ENCODE measurements at places on chromosomes 1 and 21.

GRCh38 chr1:119779869-119780356, 11.2 kb upstream of the HMGCS2 start:
- no peak for DNase-seq

DNA sequence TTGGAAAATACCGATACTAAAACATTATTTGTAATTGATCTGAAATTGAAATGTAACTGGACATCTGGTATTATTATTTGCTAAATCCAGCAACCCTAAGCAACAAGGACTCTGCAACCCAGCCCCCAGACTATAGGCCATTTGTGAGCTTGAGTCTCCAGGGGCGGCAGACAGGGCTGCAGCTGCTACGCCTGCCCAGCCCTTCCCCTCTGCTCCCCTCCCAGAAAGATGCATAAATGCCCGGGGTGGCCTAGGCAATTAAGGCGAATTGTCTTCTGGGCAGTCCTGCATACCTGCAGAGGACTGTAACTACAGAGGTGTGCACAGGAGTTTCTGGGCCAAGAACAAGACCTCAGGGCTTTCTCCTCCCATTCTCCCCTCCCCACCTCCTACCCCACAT, 41.2 kb upstream of the LBR start:
- DNase-seq, result no peak

DNA sequence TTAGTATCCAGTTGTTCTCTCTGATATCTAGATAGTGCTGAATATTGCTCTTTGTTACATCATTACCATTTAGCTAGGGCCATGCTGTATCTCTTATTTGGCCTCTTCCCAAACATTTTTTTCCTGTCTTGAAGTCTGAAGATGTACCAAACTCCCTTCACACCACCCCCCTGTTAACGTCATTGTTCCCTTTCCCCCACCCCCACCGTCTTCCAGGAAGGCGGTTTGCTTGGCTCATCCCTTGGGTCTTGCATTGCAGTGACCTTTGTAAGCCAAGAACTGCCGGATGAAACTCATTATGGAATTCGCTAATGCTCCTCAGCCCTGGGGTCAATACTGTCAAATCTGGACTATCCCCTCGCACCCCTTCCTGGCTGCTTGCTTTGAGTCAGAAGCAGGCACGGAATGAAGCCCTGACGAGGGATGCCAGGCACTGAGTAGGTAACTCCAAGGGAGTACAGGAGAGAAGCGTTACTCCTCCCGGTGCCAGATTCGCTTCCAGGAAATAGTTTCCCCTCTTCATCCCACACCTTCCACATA, 283.1 kb downstream of the TM2D1 start:
- no peak for DNase-seq

DNA sequence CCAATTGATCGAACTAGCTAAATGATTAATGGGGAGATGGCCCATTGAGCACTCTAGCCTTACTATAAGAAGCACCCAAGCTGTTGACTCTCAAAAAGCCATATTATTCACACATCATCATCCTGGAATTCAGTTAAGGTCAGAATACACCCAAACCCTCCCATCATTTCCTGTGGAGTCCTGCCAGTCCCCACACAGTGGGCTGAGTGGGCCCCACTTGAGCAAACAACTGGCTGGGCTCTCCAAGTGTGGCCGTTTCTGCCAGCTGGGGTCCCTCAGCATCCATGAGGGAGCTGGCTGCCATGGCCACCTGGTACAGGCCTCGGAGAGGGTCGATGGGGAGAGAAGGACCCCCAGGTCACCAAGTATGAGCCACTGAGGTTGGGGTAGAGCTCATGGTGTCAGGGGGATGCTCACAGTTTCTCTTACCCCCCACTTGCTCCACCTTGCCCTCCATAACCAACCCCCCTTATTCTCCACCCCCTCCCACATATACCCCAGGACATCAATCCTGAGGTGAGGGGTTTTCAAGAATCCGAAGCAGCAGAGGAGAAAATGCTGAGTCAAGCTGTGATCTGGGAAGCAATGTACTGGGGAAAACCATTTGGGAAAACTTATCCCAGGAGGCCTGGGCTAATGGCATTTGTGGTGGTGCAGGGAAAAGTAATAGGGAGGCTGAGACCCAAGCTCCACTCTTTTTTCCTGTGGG, 60.3 kb downstream of the UBE2T start:
- DNase-seq, result no peak

- DNase-seq, result no peak
Measured at GRCh38 chr1:207854001-207854400, 56.9 kb downstream of the CD34 start.

- DNase-seq, result no peak
Measured at GRCh38 chr1:160459687-160460086, 59.3 kb downstream of the VANGL2 start.
